ENCODE measurements at places on chromosomes 3 and 15.
A peak's percentile ranks its signal among the peaks of the same experiment; 100 is the strongest.

DNA sequence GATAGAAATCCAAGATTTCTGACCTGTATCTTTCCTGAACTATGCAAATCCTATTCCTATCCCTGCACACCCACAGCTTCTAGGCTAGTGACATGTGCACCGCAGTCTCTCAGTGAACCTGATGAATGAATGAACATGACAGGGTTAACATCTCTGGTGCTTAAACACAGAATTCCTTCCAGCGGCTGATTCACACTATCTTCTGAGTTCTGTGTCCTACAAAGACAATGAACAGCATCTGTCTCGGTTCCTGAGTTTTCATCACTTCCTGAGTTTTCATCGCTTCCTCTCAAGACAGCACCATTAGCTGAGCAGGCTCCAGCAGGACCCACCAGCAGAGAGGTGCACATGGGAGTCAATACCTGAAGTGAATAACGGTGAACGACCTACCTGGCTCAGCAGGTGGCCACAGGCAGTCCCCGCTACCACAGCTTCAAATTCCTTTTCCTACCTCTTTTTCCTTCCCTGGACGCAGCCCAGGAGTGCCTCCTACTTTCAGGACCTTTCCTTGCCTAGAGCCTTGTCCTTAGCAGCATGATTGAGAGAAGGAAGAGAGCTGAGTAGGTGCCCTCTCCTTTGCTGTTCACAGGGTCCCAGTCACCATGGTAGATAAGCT is 113.5 kb downstream of the IGF2BP2 start:
- DNase-seq = no peak

DNA sequence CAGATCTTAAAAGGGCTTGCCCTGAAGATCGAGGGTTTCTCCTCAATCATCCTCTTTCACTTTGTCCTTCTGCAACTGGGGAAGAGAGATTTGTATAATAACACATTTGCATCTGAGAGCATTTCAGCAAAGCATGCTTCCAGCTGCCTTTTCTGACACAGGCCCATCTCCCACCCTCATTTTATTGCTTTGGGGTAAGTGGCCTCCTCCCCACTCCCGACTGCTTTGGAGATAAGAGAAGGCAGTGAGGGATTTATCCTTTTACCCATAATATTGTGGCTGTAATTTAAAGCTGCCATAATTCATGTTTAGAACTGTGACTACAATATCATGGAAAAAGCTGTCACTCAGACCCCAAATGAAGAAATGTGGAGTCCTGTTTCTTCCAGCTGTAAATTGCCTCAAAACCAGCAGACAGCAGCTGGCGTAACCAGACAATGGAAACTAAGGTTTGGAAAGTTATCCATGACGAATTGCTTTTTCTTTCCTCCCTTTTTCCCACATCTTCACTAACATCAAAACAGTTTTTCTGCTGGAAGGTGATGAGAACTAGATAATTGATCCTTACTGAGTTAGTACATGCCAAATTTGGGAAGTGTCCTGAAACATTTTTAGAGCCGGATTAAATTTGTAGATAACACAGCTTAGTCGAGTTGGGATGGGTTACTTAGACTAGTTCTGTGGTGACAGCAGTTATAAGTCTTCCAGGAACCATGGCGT is 104.2 kb upstream of the PFN2 start:
- DNase-seq = no peak

GRCh38 chr3:136898954-136899353 is 36.9 kb downstream of the NCK1 start:
- DNase-seq = no peak

DNA sequence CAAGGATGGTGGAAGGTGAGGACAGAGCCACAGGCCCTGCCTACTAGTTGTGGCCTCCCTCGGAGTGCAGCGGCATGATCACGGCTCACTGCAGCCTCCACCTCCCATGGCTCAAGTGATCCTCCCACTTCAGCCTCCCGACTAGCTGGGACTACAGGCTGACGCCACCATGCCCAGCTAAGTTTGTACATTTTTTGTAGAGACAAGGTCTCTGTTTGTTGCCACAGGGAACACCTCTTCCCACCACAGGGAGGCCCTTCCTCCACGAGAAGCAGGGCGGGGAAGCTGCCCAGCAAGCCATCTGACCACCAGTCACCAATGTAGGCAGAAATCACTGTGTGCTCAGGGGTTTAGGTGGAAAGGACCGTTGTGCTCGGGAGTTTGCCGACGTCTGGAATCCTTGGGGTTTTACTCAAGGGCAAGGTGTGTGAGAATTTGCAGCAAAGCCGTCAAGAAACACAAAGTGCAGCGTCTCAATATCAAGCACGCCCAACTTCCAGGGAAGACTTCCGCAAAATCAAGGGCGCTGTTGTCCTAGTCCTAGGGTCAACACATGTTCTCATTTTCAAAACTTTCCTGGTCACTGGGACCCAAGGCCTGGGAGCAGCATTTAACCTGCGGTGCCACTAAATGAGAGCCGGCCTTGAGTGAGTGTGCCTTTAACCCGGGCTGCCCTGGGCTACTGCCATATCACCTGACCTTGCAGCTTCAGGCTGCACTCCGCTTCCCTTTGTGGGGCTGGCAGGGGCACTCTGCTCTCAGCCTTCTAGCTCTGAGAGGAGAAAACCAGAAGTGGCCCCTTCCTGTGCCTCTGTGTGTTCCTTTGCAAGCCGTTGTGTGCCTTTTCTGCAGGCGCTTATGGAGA is 65.7 kb downstream of the SLC12A8 start:
- no peak for DNase-seq

DNA sequence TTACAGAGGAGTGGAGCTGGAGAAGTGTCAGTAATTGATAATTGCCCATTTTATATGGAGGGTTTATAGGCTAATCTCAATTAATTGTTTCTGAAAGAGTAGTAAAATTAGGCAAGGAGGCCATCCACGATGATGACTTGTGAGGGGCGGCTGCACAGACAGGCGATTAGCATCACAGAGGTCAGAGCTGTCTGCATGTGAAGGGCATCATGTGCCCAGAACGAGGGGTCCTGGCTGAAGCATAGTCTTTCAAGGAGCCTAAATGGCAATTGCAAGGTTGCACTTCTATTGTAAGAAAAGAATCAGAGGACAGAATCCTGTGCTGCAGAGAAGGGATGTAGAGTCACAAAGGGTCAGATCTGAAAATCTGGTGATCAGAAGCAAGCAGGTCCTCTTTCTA is 196.6 kb downstream of the EBLN2 start:
- DNase-seq = no peak

DNA sequence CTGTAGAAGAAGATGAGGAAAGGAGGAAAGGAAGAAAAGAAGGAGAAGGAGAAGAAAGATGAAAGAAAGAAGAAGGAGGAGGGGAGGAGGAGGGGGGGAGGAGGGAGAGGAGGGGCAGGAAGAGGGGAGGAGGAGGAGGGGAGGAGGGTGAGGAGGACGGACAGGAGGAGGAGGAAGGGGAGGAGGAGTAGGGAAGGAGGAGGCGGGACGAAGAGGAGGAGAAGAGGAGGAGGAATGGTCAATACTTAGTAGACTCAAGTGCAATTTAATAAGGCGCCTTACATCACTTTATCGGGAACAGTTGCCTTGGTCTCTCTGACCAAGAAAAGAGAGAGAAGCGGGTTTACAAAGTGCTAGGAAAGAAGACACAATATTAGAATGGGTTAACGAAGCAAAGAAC is 23.7 kb upstream of the NR2E3 start:
- DNase-seq = no peak

DNA sequence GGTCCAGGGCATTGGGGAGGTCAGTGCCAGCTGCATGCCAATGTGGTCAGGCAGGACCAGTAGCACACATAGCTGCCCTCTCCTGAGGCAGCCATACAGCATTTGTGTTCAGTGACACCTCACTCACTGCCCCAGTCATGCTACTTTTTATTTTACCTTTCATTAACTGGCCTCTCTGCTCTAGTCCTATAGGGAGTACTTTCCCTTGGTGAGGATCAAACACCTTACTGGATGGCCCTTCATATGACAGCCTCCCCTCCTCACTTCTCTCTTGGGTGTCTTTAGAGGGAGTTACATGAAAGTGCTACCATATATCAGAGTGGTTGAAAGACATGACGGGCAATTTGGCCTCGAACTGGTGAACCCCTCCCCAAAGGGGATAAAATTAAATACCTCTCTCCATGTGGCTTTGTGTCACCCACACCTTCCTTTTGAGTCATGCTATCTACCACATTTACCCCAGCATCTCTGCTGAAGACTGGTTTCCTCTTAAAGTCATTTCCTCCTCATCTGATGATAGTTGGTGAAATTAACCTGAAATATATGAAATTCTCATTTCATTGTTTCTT is 17.6 kb downstream of the RLBP1 start:
- DNase-seq = peak; percentile 12

DNA sequence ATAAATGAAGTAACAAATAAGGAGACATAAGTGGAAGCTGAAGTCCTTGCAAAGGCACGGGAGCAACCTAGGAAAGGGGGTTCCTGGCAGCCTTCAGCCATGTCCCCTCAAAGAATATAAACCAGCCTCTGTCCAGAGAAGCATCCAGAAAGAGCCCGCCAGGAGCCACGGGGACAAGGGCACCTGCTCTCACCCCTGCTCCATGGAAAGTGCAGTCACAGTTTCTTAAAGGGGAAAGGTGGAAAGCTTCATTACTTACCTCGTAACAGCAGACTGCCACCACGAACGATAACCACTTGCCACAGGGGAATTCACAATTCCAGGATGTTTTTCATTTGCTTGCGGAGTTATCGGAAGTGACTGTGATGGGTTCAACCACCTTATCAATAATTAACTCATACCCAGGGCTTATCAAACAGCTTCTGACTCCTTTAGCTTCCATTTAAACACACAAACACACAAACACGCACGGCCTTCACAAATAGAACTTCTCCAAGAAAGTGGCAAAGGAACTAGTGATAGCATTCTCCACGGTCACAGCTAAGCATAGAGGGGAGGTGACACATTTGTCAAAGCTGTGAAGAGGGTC is 134.2 kb upstream of the IGF1R start:
- DNase-seq = no peak

DNA sequence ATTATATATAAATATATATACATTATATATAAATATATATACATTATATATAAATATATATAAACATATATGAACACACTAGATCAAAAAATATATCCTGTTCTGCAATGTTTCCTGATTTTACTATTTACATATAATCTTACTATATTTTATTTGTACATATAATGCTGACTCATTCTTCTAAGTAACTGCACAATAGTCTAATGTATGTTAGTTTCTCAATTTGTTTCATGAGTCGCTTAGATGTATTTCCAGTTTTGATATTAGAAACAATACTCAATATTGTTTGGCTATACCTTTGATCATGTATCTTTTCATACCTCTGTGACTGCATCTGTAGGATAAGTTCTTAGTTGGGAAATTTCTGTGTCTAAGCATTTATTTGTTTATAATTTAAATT is 669.9 kb upstream of the CCDC54 start:
- no peak for DNase-seq

GRCh38 chr3:184811034-184811433 is 932 bp upstream of the VPS8 start:
- no peak for DNase-seq

- no peak for DNase-seq
Observed at GRCh38 chr3:171204942-171205341, 178.4 kb upstream of the SLC2A2 start.

Data from CD4-positive, alpha-beta T cell treated with Interleukin-12 subunit alpha and Interleukin-12 subunit beta, for 1 hour (primary cell).